ENCODE measurements at places on chromosomes 13 and 19.
A peak's percentile ranks its signal among the peaks of the same experiment; 100 is the strongest.

DNA sequence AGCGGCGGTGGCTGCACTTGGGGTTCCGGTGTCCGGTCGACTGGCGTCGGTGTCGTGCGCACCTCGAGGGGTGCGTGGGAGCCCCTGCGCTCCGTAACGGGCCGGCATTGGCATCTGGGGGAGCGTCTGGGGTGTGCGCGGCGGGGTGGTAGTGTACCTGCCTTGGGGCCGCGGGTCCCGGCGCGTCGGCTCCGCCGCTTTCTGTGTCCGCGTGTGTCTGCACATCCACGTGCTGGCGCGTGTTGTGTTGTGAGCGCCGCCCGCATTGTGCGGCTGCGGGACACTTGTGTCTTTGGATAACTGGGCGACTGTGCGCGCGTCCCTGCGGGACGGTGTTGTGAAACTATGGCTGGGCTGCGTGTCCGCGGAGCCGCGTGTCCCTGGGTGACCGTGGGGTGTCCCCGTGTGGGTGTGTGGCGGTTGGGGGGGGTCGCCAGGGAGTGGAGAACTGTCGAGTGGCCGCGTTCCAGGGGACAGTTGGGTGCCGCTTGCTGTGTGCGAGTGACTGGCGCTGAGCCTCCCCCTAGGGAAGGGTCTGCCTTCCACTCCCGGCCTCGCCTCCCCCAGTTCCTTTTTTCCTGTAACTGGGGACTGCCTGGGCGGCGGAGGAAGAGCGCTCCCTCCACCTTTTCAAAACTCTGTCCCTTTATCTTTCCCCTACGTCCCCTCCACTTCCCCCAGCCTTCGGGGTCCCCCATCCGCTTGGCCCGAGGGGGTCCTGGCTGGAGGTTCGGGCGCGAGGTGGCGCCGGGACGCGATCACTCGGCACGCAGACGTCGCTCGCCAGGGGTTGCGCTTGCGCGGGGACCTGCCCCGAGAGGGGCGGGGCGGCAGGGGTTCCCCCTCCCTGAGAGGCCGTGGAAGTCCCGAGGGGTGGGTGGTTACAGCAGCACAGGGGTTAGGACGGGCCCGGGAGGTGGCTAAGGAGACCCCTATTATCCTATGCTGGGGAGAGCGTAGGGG, 5.7 kb upstream of the NFIC start:
- peak; percentile 85 for DNase-seq

GRCh38 chr19:7294558-7295212, 471 bp upstream of the INSR start:
- DNase-seq: peak; percentile 57

DNA sequence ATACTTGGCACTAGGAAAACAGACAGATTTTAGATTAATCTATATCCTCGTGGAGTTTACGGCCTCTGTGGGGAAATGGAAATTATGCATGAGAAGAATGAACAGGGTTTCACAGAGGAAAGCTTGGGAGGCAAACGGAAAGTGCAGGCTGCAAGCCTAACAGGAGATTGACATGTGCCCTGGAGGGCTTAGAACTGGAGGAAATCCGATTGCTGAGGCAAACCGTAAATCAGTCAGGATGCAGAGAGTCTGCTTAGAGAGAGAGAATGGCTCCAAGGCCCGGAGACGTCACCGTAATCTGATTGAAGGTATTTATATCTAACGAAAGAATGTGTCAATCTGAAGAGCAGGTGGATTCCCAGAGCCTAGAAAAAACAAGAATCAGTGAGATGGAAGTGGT, 143.2 kb downstream of the KATNAL1 start:
- no peak for DNase-seq

- DNase-seq: no peak
These were observed 22.3 kb downstream of the SETDB2 start for GRCh38 chr13:49466292-49466838.

GRCh38 chr13:50682002-50682401, 161.5 kb downstream of the DLEU7 start:
- DNase-seq: no peak

DNA sequence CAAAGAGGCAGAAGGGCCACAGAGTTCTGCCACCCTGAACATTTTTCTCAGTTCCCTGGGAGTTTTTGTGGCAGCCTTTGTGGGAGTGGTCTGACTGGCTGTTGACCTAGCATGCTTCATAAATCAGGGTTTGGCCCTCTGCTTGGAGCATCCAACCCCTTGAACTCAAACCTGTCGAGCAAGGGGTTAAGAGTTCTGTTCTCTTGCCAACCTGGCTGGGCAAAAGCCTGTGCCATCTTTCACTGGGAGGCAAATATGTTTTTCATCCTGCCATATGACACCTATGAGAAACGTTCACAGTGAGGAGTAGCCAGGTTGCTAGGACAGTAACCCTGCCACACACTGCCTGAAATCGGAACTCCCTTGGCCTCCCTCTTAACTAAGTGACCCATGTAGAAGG, 7.7 kb upstream of the TEX26 start:
- DNase-seq: no peak

- no peak for DNase-seq
These were observed 274.9 kb downstream of the KCNRG start for GRCh38 chr13:50290186-50290585.

GRCh38 chr19:48768994-48769713, 13.8 kb downstream of the FGF21 start:
- no peak for DNase-seq

- DNase-seq: no peak
These were observed 51.8 kb upstream of the IPO5 start for GRCh38 chr13:97901716-97902115.

- no peak for DNase-seq
These were observed 263.1 kb downstream of the FGF14 start for GRCh38 chr13:102138635-102139190.

GRCh38 chr19:3673506-3674439, 26.5 kb downstream of the PIP5K1C start:
- DNase-seq: no peak

- DNase-seq: no peak
These were observed 11.3 kb upstream of the POU2F2 start for GRCh38 chr19:42143341-42144234.

DNA sequence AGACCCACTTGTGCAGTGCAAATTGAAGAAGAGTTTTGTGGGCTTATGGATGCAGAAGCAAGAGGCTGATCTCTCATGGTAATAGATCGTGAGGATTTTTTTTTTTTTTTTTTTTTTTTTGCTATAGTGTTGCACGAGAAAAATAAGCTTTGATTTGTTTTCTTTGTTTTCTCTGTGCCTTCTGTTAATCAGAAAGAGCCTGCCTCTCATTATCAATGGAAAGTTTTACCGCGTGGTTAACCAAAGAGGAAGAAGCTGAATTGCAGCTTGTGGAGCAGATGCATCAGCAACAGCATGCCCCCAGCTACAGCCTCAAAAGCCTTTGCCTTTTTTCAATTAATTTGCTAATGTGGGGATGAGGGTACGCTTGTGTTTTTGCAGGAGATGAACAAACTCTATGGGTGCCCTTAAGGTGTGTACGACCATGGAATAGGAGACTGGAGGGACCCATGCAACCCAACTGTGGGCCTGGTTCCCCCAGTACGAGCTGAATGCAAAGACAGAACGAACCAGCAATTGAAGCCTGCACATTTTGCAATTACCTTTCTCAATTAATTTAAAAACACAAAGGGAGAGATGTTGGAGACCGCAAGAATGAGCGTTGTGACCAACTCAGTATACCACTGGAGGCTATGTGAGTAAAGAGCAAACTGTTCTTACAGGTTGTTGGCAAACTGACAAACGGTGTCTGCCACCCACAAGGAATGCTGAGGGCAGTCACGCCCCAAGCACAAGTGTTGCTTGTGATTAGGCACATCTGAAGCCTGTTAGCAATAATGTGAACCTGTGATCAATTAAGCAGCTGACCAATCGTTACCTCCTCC, 58.6 kb upstream of the SPRY2 start:
- no peak for DNase-seq
